Activated CD4-positive, alpha-beta T cell treated with anti-CD3 and anti-CD28 coated beads, Interleukin-2, amount 50 U/mL, for 4 hours (primary cell): ENCODE measurements at places on chromosomes 11 and 22.

DNA sequence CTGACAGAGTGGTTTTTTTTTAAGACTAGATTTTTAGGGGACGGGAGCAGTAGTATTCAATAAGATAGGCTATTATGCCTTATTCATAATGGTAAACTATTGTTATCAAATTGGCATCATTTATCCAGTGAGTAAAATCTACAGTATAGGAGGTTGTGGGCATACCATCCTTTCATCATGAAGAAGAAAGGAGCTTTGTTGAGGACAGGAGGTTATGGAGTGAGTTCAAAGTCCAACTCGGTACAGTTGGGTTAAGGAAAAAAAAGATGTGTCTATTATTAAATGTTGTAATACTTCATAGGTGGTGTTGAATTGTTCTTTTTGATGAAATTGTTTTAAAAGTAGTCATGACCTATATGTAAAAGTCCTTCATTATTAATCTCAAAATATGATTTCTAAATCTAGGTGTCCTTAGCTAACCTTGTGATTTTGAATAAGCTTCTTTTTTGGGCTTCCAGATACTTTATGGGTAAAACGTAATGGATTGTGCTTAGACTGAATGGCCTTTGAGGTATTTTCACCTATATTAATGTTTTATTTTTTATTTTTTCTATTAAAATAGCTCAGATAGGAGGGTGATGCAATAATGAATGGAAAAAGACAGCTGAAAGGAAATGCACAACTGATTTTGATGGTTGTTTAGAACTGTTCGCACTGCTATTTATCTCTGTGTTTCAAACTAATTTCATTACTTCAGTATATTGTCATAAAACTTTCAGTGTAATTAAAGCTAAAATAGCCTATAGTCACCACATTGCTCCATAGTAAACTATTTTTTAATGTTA, 15.3 kb upstream of the CNTF start:
- no peak for DNase-seq

DNA sequence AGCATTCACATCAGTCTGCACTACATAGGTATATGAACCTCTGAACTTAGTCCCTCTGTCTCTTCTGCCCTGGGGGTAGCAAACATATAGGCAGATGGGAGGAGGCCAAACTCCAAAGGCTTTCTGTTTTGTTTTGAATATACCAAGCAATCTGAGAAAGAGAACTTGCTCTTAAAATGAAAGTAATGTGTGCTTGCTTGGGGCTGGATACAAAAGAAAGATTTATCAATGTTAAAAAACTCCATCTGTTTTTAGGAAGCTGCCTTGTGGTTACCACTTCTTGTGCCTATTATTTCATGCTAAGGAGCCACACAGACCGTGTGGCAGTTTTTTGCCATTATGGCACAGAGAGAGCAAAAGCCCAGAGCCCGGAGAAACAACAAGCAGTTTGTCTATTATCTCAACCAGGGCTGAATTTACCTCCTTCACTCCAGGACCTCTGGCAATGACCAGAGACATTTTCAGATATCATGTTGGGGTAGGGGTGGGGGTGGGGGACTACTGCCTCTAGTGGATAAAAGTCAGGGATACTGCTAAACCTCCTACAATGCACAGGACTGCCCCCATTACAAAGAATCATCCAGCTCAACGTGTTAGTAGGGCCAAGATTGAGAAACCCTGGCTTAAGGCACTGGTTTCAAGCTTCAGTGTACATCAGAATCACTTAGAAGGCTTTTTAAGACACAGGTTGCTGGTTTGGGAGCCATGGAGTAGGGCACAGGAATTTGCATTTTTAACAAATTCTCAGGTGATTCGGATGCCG, 124.2 kb downstream of the APIP start:
- no peak for DNase-seq

DNA sequence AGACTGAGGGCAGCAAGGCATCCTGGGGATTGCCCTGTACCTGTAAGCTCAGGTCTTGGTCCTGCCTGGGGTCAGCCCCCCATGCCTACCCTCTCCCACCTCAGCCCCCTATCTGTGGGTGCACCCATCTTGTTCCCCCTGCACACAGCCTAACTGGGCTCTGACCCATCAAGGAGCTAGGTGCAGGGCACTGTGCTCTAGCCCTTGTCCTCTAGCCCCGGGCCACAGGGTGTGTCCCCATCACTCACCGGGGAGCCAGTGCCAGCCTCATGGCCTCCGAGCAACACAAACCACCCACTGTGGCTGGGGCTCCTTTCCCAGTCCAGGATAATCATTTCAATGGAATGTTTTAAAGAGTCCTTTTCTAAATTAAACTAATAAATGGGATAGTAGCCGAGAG, 293.9 kb upstream of the PLET1 start:
- DNase-seq, result no peak

DNA sequence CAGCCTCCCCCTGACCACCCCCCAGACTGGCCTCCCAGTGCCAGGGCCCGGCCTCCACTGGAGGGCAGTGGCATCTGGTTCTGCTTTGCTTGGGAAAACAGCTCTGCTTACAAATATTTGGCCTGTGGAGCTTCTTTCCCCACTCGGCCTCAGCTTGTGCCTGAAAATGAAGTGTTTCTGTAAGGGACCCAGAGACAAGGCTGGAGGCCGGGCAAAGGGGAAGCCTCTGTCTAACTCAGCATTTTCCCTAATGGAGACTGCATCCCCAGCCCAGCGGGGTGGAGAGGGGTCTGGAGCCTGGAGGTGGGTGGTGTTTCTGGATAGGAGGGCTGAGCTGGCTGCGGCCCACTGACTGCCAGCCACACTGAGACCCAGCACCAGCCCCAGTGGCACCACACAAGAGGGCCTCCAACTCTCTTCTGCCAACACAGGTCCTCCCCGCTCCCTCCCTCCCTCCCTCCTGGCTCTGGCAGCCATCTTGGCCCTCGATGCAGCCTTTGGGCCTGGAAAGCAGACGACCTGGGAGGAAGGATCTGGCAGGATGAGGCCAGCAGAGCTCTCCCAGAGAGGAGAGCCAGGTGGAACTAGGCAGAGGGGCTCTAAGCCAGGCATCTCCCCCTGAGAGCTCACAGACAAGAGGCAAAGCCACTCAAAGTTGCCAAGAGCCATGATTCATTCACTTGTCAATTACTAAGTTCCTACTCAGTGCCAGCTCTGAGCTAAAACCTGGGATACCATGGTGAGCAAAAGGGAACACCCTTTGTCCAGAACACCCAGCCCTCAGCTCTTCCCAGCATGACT, 77.1 kb upstream of the CD82 start:
- no peak for DNase-seq

DNA sequence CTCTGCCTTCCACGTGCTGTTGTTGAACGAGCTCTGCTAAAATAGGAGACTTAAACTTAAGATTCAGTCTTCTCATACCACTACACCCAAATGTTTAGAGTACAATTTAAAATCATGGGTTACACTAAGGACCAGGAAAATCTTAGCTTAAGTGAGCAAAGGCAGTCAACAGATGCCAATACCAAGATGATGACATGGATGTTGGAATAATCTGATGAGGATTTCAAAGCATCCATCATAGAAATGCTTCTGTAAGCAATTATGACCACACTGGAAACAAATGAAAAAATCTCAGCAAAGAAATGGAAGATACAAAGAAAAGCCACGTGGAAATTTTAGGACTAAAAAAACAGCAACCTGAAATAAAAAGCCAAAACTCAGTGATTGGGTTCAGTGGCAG, 109.8 kb downstream of the ATXN10 start:
- no peak for DNase-seq
